ENCODE measurements at places on chromosomes 16 and 17.

DNA sequence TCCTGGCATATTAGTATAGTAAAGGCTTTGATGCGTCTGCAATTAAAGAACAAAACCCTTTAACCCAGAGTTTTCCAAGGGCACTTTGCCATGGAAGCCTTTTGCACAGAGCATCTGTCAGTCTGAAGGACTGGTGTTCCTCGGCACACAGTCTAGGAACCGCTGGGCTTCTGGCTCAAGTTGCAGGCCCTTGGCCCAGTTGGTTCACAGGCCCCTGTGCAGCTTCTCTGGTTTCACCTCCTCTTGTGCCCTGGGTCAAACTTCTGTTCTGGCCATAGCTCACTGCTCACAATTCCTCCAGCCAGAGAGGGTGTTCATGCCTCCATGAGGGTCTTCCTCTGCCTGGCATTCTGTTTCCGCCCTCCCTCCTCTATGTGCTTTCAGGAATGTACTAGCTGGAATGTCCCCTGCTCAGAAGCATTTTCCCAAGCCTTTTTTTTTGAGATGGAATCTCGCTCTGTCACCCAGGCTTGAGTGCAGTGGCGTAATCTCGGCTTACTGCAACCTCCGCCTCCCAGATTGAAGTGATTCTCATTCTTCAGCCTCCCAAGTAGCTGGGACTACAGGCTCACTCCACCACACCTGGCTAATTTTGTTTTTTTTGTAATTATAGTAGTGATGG lies 34.5 kb upstream of the TEX2 start:
- no peak for DNase-seq

GRCh38 chr16:56191156-56191815 lies at the start of gene GNAO1:
Gene GNAO1, plus strand, starts transcription at chr16:56191489. Its CDS starts 747 bp downstream, at chr16:56192236.
- DNase-seq, result peak; percentile 76

DNA sequence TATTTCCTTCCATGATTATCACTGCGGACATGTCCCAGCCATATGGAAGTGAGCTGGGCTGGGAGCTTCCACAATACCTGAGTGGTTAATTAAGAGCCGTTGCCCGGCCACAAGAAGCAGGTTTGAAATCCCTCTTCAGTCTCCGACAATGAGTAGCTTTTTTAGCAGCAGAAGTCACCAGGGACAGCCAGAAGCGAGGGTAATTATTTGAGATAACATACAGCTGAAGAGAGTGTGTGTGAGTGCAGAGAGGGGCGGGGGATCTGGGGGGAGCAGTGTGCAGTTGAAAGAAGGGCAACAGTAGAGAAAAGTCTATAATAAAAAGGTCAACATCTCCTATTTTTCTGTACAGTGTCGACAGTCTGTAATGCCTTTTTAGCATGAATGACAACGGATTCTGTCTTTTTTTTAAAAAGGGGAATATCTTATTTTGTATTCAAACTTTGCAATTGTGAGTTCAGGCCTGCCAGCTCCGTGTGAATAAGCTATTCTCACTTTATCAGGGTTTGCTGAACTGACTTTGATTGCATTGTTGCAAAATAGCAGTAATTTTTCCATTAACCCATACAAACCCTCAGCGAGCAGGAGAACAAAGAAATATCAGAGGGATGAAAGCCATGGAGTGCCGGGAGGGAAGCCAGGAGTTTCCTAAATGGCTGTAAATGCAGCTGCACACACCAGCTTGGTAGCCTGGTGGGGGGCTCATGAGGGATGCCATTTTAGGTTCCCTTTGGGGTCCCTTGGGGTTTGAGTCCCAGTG lies 220.3 kb upstream of the IRX3 start:
- no peak for DNase-seq

GRCh38 chr17:77802811-77803220 lies 155.7 kb upstream of the TNRC6C start:
- no peak for DNase-seq

DNA sequence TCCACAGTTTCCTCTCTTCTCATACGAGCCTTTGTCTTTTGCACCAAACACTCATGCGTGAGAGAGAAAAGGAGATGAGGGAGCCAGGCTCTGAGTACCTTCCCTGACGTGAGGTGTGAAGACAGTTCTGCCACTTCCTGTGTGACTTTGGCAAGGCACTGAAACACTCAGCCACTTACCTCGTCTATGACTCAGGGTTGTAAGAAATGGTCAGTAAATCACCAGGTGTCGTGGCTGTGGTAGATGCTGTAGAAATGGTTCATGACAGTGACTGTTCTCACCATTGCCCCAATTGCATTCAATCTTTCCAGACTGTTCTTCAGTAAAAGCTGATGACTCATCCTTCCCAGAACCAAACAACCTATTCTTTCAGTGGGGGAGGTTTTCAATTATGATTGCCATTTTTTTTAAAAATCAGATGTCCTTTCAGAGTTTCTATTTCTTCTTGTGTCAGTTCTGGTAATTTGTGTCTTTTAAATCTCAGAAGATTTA lies 49.2 kb upstream of the CBFA2T3 start:
- peak; percentile 52 for DNase-seq

- no peak for DNase-seq
These were observed 388 bp downstream of the OXLD1 start for GRCh38 chr17:81666092-81666341.

- no peak for DNase-seq
These were observed 63.5 kb upstream of the MED9 start for GRCh38 chr17:17413215-17413792.

- no peak for DNase-seq
These were observed 195.0 kb downstream of the FOXL1 start for GRCh38 chr16:86773354-86773715.

DNA sequence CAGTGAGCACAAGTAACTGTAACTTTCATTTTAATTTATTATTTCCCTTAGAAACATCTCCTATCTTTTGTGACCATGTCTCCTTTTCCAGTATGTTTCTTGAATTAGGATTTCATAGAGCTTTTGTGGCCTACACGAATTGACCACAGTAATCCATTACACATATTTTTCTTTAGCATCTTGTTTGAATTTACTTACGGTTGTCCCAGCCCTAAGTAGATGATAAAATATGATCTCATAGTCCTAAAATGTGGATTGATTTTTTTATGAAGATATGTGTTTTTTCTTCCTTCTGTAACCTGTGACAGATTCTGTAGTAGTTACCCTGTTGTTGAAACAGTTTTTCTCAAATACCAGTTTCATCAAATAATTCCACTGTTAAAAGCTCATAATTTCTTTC lies 61.5 kb downstream of the NF1 start:
- no peak for DNase-seq

GRCh38 chr16:106623-107324 lies 28.7 kb downstream of the MPG start:
- peak; percentile 79 for DNase-seq

DNA sequence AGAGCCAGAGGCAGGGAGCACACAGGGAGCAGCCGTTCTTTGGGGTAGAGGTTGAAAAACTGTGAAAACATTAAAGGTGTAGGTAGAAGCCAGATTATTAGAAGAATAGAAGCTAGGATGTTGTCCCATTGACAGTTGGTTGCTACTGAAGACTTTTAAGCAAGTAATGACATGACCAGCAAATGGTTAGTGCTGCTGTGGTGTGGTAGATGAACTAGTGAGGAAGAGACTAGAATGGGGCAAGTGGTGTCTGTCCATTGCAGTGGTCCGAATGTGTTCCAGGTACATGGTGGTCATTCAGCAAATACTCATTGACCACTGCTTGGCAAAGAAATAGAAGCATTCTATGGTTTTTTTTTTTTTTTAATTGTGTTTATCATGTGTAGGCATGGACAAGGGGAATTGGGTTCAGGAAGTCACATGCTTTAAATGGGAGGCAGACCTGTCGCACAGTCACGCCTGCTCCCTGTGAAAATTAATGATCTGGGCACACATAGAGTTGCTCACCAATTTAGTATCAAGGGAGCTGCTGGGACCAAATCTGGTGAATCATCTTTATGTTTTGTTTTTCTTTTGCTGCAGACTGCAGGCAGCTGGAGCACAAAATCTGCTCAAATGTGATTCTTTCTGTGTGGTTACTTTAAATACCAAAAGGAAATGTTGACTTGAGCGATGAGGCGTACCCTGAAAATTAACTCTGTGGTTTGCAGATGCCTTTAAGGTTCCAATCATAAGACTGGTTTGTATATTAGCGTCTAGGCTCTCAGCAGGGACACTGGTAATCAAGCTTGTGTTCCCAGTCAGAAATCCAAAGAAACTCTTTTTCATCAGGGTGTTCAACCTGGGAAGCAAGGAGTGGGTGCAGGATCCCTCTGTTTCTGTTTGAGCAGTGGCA lies 30.7 kb downstream of the YPEL2 start:
- DNase-seq, result peak; percentile 42

DNA sequence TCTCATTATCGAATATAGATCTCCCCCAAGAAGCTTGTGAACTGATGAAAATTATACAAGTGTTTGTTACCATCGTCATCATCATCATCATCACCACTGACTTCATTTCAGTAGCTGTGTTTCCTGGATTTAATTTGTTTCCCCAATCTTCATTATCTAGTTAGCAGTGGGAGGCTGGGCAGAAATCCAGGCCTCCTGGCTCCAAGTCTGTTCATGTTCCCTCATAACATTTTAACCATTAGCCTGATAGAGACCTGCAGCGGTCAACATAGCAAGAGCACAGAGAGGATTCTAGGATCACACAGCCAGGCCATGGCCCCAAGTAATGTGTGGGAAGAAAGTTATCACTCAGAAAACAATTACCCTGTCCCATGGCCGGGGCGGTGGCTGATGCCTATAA lies 526.2 kb upstream of the CDH11 start:
- DNase-seq, result no peak

DNA sequence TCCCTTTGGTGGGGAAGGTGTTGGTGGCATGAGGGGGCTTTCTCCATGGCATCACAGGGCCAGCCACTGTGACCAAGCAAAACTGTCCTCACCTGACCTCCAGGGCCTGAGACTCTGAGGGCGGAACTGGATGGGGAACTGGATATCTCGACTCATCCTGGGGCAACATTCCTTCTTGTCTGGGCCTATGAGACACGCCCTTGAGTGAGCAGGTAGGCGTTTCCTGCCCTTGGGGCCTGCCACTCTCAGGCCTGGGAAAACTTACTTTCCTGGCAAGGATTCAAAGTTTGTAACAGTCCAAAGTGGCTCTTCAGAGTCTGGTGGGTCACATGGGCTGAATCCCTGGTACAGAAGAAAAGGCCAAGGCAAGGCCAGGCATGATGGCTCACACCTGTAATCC lies 9.6 kb downstream of the MT1X start:
- no peak for DNase-seq

DNA sequence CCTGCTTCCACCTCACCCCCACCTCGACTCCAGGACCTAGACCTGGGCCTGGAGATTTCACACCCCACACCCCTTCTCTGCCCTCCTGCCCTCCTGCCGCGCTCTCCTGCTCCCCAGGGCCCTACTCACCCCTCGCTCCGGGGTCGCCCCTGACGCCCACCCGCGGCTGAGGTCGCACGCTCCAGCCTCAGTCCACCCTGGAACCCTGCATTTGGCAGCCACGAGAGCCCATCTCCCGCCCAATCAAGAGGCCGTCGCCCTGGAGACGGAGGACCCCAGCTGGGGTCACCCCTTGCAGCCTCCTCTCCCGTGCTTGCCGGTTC lies 16.1 kb downstream of the TLE7 start:
- DNase-seq, result no peak

GRCh38 chr17:17416007-17416399 lies 60.8 kb upstream of the MED9 start:
- peak; percentile 47 for DNase-seq

DNA sequence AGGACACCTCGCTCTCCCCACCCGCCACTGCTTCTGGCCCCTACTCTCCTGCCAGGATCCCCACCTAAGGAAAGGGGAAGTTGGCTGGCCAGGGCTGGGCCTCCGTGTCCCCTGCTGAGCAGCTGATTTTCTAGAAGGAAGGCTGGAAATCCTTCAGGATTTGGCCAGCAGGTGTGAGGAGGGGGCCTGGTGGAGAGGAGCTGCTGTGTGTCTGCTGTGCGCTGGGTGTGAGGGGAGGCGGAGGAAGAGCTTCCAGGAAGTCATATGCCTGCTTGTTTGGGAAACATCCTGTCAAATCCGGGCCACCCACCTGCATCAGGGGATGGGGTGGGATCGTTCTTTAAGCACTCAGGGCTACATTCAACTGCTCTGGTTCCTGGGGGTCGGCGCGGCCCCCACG lies 28.6 kb downstream of the TPSG1 start:
- no peak for DNase-seq

DNA sequence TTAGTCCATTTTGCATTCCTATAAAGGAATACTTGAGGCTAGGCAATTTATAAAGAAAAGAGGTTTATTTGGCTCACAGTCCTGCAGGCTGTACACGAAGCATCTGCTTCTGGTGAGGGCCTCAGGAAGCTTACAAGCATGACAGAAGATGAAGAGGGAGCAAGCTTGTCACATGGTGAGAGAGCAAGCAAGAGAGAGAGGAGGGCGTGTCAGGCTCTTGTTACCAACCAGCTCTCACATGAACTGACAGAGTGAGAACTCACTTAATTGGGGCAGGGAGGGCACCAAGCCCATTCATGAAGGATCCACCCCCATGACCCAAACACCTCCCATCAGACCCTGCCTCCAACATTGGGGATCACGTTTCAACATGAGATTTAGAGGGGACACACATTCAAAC lies 1.6 kb downstream of the CHCT1 start:
- DNase-seq, result no peak

DNA sequence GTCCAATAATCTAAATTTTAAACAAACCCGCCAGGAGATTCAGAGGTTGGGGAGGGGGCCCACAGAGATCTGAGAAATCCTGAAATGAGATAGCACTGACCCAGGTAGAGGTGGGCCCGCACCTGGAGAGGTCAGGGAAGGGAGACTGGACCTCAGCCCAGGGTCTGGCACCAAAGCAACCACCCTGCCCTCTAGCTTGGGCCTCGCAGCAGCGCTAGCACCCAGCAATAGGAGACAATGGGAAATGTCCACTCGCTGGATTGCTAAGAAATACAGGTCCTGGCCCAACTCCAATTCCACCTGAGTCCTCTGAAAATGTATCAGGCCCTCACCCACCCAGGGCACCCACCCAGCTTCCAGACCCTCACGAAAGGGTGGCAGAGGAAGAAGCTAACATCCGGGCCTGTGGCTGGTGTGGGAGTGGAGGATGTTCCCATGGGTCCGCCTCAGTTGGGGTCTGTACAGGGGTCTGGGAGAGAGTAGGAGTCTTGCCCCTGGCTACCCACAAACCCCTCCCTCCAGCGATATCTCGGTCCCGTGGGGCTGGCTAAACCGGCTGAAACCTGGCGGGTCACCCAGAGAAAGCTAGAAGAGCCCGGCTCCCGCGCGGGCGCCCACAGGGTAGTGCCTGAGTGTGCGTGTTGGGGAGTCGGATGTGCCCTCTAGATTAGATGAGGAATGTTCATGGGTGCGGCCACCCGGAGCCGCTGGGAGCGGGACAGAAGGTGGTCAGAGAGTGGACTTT lies 1.1 kb downstream of the PLLP start:
- no peak for DNase-seq

- no peak for DNase-seq
These were observed 40.6 kb upstream of the HAS3 start for GRCh38 chr16:69064764-69065313.

DNA sequence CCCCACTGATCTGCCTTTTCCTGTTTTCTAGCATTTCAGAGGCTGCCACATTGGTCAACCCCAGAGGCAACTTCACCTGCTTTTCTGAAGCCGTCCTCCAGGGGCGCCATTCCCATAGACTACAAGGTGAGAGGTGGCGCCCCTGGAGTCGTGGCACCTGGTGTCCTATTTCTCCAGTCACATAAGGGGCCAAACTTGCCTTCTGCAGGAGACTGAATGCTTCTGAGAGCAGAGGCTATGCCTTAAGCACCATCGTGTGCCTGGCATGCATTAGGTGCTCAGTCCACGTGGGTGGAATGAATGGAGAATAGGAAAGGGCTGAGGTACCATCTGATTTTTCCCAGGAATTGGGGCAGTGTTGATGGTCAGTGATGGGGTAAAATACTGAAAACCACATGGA lies 164.8 kb downstream of the HAPSTR1 start:
- peak; percentile 47 for DNase-seq
